Cardiac muscle cell (in vitro differentiated cells and primary cell): ENCODE measurements at places on chromosomes 3 and 15. TPM values are rescaled to one million over a fixed set of nuclear protein-coding genes. Genes with fewer than 3 reads are reported as not detected.

- DNase-seq: no peak
These were observed 42.4 kb downstream of the PCSK6 start for GRCh38 chr15:101447168-101447533.

- DNase-seq: no peak
These were observed 102.0 kb downstream of the STAC start for GRCh38 chr3:36482256-36482655.

- DNase-seq: no peak
These were observed 154.5 kb downstream of the FOXP1 start for GRCh38 chr3:71428841-71429596.

DNA sequence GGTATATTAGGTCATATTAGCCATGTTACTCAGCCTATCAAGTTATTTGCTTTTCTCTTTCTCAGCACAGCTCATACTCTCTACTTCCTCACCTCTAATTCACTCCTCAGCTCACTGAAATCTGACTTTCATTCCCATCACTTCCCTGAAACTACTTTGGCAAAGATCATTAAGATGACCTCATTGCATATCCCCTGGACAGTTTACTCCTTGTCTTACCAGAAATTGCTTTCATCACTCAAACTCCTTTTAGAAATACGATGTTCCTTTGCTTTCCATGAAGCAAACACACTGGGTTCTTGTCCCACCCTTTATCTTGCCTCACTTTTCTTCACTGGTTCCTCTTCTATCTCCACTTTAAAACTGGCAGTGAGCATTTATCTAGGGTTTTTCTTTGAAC lies 354.4 kb downstream of the TUSC7 start:
- DNase-seq: peak; percentile 4

Gene CTXN2
- total RNA-seq: not detected in 2 replicates
